NB4 (cell line): ENCODE measurements at places on chromosomes 4 and X.

- no peak for DNase-seq
Measured at GRCh38 chr4:147103403-147103946, 157.8 kb upstream of the TTC29 start.

- no peak for DNase-seq
Measured at GRCh38 chrX:96837808-96838207, 45.9 kb upstream of the RPA4 start.

GRCh38 chrX:129748305-129748704 is 9.5 kb downstream of the XPNPEP2 start:
- DNase-seq: no peak

DNA sequence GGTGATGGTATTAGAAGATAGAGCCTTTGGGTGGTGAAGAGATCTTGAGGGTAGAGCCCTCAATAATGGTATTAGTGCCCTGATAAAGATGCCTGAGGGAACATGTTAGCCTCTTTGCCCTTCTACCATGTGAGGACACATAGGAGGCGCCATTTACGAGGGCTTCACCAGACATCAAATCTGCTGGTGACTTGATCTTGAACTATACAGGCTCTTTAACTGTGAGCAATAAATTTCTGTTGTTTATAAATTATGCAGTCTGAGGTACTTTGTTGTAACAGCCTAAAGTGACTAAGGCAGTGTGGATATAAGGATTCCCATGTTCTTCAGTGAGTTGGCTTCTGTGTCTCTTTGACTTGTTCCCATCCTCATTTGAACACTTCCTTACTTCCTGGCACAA is 11.8 kb downstream of the MOB1B start:
- no peak for DNase-seq

DNA sequence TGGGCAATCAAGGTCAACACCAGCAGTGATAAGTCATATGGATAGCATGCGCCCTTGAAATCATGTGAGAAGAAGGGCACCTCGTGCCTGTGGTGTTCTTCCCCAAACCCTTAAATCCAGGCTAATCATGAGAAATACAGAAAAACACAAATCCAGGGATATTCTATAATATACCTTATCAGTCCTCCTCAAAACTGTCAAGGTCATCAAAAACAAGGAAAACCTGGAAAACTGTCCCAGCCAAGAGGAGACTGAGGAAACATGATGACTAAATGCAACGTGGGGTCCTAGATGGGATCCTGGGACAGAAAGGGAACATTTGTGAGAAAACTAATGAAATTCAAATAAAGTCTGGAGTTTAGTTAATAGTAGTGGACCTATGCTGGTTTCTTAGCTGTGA is 201.8 kb upstream of the FAM9B start:
- no peak for DNase-seq

GRCh38 chr4:154344686-154345085 is 146.9 kb downstream of the DCHS2 start:
- DNase-seq: peak; percentile 11

GRCh38 chr4:35464964-35465528 is 779.3 kb downstream of the ARAP2 start:
- no peak for DNase-seq

- DNase-seq: no peak
Measured at GRCh38 chr4:38308728-38309311, 348.6 kb downstream of the PTTG2 start.

- DNase-seq: no peak
Measured at GRCh38 chr4:155609455-155610059, 57.1 kb upstream of the GUCY1A1 start.

DNA sequence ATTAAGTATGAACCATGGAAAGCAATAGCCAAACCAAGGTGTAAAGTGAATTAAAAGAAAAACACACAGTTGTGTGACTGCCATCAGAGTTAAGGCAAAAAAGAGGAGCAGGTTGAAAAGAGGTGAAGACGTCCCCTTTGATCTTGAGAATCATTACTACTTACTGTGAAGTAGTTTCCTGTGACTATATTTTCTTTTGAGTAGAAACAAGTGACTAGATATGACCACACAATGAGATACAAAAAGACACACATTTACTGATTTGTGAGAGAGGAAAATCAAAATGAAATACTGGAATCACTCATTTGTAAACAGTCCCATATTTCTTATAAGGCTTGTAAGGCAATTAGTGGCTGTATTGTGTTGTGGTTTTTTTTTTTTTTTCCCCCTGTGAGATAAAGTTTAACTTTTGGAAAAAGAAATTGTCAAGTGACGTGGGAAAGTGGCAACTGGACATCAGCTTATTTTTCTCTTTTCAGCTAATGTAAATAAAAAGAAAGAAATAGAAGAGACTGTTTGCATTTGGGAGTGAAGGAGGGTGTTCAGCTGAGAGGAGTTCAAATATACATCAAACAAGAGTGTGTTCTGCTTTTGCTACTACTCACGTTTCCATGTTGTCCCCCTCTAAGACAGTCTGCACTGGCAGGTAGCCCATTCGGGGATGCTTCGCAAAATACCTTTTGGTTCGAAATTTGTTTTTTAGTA is 106.4 kb upstream of the FTHL17 start:
- DNase-seq: no peak

- DNase-seq: no peak
Measured at GRCh38 chr4:8341691-8342090, 72.1 kb downstream of the HTRA3 start.

DNA sequence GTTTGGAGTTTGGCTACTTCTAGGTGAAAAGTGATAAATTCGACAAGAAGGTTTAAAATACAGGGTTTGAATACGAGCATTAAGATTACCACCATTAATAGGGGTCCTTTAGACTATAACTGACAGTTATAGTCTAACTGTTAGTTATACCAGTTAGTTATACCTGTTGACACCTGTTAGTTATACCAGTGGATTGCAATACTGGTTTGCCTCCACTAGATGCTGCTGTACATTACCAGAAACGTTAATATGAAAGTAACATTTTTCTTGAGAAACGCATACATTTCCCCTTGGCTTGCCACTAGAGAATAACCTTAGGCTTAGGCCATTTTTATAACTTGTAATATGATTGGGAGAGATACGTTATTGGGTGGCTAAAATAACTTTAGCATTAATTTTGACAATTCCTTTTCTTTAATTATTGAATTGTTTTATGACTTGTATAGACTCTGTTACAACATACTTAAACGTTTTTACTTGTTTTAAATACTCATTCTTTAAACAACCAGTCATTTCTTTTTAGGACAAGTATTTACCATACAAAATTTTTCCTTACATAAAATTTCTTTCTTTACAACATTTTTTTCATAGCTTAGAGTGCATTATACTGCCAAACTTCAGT is 911.2 kb downstream of the FSTL5 start:
- peak; percentile 34 for DNase-seq
